Fibroblast of skin of abdomen (primary cell): ENCODE measurements at places on chromosomes 5 and 9.

DNA sequence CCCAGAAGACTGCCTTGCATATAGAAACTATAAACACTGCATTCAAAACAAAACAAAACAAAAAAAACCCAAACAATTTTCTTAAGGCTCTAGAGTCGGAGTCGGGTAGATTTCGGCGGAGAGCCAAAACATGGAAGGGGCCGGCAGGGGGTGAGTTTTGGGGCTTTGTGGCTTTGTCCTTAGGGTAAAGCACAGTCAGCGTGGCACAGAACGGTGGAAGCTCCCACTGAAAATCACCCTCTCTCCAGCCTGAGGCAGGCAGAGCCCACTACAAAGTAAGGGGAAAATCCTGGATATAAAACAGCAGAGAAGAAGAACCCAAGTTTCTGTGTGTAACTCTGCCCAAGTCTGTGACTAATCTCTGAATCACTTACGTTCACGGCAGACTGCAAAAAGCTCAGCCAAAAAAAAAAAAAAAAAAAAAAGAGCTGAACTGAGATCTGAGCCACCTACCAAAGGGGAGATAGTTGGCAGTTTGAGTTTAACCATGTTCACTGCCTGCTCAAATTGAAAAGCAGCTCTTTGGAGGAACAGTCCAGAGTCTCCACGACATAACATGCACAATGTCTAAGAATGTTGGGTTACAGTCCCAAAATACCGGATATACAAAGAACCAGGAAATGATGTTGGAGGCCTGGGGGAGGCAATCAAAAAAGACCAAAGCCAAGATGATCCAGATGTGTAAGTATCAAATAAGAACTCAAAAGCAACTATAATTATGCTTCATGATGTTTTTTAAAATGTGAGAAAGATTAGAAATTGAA is 26.6 kb upstream of the OR2K2 start:
- DNase-seq, result peak; percentile 90

- no peak for DNase-seq
Observed at GRCh38 chr5:112529525-112529924, 110.4 kb upstream of the EPB41L4A start.

DNA sequence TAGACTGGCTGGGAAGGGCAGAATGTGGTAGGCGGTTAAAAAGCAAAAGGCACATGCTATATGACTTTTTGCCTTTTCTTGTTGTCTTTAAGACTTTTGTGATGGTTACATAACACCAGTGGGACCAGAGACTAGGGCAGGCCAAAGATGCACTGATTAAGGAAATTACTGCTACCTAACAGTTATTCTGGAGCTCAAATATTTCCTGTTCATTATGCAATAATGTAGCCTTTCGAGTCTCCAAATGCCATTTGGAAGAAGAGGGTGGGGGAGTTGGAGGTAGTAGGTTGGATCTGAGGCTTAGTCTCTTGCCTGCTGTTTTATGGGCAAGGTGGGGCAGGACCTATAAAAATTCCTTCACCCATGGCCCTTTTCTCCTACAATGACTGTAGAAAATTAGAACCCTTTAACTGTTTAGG is 51.7 kb downstream of the SH3GL2 start:
- DNase-seq, result no peak

DNA sequence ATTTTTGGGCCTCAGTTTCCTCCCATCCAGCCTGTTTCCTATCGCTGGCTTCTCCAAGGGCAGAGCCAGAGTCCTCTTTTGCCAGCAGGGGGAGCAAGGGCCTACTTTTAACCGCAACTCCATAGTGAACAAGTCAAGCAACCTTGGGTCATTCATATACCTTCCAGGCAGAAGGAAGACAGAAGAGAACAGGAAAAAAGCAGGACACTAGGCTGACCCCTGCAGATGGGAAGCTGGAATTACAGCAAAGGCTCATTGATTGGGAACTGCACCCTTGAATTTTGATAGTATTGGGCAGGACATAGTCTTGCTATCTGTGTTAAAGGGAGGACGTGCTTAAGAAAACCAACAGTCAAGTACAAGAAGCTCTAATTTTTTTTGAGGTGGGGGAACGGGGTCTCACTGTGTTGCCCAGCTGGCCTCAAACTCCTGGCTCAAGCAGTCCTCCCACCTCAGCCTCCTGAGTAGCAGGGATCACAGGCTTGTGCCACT is 30.1 kb downstream of the QRFP start:
- peak; percentile 88 for DNase-seq

DNA sequence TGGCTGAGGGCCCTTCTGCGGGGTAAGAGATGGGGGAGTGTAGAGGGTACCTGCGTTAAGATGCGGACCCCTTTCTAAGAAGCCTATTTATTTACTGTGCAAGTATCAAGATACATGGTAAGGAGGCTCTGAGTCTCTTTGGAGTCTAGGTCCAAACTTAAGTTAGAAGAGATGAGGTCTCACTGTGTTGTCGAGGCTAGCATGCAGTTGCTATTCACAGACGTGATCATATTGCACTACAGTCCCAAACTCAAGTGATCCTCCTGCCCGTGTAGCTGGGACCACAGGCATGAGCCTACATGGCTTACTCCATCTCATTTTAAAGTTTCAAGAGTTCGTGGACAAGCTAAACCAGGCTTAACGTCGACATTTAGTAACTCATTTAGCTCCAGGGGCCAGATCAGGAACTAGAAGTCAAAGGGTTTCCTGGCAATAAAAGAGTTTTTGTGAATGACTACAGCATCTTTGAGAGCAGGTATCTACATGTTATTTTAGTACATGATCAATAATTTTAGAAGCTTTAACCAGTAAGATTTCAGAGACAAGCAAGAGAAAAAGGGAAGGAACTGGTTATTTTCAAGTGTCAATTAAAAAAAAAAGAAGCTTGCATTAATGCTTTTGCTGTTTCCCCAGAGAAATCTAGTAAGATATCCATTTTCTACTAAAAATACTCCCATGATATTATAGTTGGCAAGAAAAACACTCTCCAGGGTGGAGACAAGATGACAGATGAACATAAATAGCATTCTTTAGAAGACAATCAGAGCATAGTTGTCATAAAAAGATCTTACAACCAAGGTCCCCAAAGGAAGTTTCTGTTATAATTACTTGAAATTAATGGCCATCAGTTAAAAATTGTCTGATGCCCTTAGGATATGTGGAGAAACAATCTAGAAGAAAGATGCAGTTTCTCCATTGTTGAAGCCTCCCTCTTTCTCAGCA is 141.3 kb downstream of the SCAMP1 start:
- peak; percentile 42 for DNase-seq

GRCh38 chr5:150138551-150139265 is 16.9 kb downstream of the PDGFRB start:
- peak; percentile 87 for DNase-seq

GRCh38 chr9:116262448-116262847 is 108.9 kb downstream of the PAPPA start:
- no peak for DNase-seq

- no peak for DNase-seq
Observed at GRCh38 chr5:77209495-77210090, 887 bp upstream of the PDE8B start.
